NCI-H2171 (cell line): ENCODE measurements at places on chromosomes 7 and 10.

DNA sequence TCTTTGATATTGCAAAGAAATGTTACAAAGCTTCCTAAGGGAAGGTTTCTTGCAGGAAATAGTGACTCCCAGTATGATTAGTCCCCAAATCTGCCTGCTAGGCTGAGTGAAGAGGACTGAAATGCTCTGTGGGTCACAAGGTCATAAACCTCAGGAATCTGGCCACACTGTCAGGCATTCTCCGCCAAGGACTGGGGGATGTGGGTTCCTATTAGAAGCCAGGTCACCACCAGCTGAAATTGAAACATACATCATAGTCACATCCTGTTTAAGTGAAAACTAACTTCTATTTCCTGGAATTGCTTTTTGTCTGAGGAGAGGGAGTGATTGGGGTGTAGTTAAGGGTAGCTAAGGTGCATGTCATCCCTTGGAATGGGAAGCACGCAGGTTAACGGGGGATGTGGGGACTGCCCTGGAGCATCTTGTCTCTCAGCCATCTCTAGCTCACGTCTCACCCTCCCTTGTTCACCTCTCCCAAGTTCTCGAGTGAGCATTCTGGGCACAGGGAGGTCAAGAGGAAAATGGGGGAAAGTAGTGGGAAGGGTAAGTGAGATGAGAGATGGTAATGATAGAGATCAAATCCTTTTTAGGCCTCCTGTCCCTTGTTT is 12.0 kb upstream of the GSAP start:
- DNase-seq, result no peak

GRCh38 chr7:91239171-91239604 is 25.0 kb upstream of the FZD1 start:
- no peak for DNase-seq

DNA sequence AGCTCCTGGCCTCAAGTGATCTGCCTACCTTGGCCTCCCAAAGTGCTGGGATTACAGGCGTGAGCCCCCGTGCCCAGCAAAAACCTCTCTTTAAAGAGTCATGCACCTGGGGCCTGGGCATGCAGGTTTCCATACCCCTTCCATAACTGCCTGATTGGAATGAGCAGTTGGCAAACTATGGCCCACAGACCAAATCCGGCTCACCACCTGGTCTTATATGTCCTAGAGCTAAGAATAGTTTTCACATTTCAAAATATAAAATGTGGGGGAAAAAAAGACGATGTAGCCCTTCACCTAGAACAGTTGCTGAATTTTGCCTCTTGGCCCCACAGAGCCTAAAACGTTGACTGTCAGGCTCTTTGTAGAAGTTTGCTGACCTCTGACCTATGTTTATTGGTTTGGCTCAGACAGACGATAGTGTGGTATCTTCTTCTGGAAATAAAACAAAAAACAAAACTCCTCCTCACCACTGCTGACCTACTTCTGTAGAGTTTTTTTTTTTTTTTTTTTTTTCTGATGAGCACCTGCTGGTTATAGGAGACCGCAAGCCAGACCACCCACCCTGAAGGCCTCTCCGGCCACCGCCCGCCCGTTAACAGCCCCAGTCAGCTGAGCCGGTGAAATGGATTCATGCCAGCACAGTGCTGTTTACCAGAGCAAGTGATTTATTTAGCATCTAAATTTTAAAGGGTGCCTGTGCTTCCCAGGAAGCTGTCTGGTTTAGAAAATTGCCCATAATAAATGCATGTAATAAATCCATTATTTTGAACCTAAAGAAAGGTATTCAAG is 33.5 kb upstream of the SFRP5 start:
- no peak for DNase-seq

DNA sequence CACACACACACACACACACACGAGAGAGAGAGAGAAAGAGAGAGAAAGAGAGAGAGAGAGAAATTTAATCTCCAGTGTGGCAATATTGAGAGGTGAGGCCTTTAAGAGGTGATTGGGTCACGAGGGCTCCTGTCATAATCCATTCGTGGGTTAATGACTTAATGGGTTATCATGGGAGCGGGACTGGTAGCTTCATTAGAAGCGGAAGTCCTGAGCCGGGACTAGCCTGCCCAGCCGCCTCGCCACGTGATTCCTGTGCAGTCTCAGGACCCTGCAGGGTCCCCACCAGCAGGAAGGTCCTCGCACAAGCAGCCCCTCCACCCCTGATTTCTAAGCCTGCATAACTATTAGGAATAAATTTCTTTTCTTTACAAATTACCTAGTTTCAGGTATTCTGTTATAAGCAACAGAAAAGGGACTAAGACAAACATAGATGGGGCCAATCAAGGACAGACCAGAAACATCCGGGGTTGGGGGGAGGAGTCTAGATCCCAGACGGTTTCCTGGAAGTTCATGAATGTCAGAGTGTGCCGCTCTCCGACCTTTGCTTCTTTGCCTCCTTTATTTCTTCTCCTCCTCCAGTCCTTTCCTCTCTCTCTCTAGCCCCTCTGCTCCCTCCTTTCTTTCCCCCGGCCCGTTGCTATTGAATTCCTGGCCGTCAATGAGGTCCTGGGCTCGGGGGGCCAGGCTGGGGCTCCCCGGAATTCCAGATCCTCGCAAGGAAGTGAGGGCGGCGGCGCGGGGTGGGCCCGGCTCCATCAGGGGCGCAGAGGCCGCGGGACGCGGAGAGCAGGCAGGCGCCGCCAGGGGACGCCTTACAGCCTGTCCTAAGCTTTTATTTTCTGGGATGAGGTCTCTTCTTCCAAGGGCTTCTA is 146.8 kb downstream of the CYP26A1 start:
- no peak for DNase-seq

DNA sequence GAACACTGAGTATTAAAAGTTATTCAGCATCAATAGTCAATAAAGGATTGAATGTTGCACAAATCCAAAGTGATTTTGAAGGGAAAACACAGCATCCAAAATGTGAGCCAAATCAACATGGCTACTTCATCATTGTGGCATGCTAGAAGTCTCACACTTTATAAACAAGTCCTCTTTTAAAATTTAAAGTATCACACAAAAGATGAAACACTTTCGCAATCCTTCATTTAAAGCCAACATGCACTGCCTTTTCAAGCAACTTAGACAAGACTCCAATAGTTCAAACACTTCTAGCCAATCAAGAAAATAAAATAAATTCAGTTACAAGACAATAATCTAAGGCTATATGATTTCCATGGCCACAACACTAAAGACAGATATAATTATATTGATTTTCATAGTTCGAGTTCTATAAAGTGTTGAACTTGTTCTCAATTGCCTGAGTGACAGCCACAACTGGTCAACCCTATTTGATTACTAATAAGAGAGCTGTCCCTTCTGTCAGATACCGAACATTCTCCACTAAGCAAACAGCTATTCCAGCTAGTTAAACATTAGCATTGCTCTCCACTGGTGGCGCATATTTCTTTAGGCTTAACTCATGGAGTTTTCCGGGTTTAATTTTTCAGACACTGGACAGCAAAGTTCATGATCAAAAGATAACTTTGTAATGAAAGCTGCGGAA is 8.3 kb downstream of the EBF3 start:
- no peak for DNase-seq

DNA sequence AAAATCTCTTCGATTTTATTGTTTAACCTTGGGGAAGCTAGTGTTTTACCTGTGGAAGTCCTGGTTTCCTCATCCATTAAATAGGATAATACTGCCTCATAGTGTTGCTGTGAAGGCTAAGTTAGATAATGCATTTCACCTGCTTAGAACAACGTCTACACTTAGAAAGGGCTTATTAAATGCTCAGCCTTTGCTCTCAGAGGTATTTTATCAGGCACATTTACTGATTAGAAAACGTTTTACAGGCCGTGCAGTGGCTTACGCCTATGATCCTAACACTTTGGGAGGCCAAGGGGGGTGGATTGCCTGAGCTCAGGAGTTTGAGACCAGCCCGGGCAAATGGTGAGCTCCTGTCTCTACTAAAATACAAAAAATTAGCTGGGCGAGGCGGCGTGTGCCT is 144.4 kb downstream of the INSYN2A start:
- DNase-seq, result no peak

GRCh38 chr7:136167991-136168390 is 190.8 kb upstream of the MTPN start:
- DNase-seq, result no peak

GRCh38 chr7:14734839-14735321 is 167.7 kb downstream of the DGKB start:
- no peak for DNase-seq

DNA sequence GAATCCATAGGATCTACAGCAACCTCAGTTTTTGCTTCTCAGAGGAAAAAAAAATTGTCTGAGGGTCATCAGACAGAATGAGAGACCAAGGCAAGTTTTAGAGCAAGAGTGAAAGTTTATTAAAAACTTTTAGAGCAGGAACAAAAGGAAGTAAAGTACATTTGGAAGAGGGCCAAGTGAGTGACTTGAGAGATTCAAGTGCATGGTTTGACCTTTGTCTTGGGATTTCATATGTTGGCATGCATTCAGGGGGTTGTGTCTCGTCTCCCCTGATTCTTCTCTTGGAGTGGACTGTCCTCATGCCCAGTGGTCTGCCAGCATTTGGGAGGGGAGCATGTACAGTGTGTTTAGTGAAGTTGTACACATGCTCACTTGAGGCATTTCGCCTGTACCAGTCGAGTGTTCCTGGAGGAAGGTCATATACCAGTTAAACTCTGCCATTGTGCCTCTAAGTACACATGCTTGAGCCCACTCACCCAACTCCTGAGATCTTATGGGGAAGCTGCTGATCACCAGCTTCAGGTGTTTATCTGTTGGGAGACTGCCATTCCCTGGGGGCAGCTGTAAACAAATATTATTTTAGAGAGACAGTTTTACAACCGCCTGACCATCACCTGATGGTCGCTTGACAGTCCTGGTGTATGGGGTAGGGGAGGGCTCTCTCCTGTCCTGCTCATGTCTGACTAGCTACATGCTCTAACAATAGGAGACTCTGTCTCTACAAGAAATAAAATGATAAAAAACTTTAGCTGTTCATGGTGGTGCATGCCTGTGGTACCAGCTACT is 109.4 kb downstream of the EEPD1 start:
- DNase-seq, result no peak

GRCh38 chr10:47454780-47455058 is 29.2 kb downstream of the ANXA8 start:
- DNase-seq, result no peak

GRCh38 chr7:106023369-106024322 is 60.6 kb downstream of the CDHR3 start:
- DNase-seq, result no peak

DNA sequence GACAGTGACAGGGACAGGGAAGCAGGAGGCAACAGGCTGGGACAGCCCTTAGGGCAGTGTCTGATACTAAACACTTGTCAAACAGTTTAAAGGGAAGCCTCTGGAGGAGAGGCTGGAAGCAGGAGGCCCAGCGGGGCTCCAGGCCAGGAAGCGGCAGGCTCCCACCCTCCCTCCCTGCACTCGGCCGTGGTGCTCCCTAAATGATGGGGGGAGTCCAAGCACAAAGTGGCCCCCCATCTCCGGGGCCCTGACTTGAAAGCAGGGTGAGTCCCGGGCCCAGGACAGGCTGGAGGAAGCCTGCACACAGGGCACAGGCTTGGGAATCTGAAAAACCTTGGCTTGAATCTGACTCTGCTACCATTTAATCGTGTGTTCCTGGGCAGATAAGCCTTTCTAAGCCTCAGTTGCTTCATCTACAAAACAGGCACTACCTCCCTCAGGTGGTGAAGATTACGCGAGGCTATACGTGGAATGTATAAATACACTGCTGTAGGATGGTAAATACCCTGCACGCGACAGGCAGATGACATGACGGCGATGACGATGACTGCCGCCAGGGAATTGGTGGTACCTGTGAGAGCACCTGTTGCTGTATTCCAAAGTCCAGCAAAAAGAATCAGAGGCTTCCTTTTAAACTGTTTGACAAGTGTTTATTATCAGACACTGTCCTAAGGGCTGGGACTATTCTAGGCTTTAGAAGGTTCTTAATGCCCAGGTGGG is 34.1 kb downstream of the GBX1 start:
- DNase-seq, result no peak

- no peak for DNase-seq
Observed at GRCh38 chr10:107340326-107340725, 175.8 kb upstream of the SORCS1 start.
